Thoracic aorta (tissue), 2 donors: ENCODE measurements at places on chromosomes 6 and 20. TPM values are rescaled to one million over a fixed set of nuclear protein-coding genes. Genes with fewer than 3 reads are reported as not detected.

The PRELID3B gene
- total RNA-seq: 30.5 TPM

The HRH3 gene
- not detected for total RNA-seq

The FNDC1 gene
- total RNA-seq: 5.3 TPM

The CNKSR3 gene
- 22.9 TPM for total RNA-seq

The OR2J3 gene
- not detected for total RNA-seq

The NNAT gene
- total RNA-seq: 0.81 TPM

The CASS4 gene
- total RNA-seq: 3.1 TPM

The TMEM14C gene
- 72.9 TPM for total RNA-seq

The VWA7 gene
- total RNA-seq: 0.68 TPM

The PI16 gene
- 44.3 TPM for total RNA-seq

The TSBP1 gene
- not detected for total RNA-seq
